ENCODE measurements at places on chromosomes 4 and X. TPM values are rescaled to one million over a fixed set of nuclear protein-coding genes. Genes with fewer than 3 reads are reported as not detected.

DNA sequence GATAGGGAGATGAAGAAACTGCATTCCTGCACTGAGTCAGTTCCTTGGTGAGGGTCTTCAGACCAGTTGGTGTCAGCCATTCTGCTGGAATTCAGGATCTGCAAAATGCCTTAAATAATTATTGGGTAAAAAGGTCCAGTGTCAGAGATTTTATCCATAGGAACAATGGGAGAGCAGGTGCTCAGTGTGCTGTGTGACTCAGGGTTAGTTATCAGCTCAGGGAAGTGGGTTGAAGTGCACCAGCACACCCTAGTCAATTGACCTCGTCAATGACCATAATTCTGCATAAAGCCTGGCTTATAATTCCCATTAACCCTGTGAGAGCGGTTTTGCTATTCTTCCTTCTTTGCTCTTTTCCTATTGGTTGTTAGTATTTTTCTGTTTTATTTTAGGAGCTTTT, 37.3 kb downstream of the HERC6 start:
- DNase-seq: no peak
- H3K4me1 ChIP-seq: no peaks in the 10 kb centered on the region
- peaks cover 53% of the 10 kb centered on the region for H3K36me3 ChIP-seq
- H3K27ac ChIP-seq: no peak overlapping the region

BMP2K gene
- 46.9 TPM for total RNA-seq

DNA sequence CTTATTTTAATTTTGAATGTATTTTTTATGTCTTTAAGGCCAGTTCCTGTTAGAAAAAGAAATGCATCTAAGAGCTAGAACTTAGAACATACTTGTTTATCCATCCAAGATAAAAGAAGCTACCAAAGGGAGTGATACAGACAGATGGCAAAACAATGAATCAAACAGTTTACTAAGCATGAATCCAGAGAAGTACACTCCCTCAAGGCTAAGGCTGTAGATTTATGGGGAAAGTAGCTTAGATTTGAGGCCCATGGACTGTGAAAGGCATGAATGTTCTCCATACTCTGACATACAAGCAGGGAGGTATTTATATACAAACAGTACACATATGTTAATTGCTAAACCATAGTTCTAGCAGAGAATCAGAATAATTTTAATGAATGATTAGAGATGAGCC, 255.3 kb upstream of the NRK start:
- DNase-seq: no peak
- no peaks in the 10 kb centered on the region for H3K4me1 ChIP-seq
- H3K27ac ChIP-seq: no peak overlapping the region
- H3K4me3 ChIP-seq: no peak overlapping the region
- H3K36me3 ChIP-seq: no peaks in the 10 kb centered on the region
- no peaks in the 10 kb centered on the region for H3K27me3 ChIP-seq

TCP11X2 gene
- total RNA-seq: not detected

COX7B2 gene
- not detected for total RNA-seq

DNA sequence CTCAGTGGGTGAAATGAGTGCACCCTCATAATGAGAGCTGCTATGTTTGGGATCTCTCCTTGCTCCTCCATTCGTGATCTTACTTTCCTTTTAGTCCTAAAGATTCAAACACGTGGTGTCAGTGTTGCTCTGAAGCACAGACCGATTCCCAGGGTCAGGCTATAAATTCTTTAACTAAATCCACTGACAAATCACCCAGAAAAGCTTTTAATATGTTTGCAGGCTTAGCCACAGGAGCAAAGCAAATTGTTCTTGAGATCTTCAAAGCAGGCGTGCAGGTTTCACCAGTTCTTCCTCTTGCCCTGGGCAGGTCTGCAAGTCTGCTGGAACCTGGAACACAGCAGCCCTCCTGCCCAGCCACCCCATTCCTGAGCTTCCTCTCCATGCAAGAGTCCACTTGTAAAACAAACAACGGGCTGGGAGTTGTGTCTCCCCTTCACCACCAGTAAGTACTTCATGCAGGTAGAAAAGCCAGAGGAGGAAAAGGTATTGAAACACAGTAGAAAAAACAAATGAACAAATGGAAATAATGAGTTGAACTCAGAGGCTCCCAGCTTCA, 70.1 kb upstream of the ENPP6 start:
- no peak overlapping the region for H3K4me3 ChIP-seq
- no peaks in the 10 kb centered on the region for H3K27me3 ChIP-seq
- DNase-seq: peak; percentile 77

GRCh38 chrX:79854469-79854868, 160.1 kb upstream of the TBX22 start:
- H3K4me3 ChIP-seq: no peak overlapping the region
- no peaks in the 10 kb centered on the region for H3K4me1 ChIP-seq
- DNase-seq: no peak
- H3K27me3 ChIP-seq: no peaks in the 10 kb centered on the region

DNA sequence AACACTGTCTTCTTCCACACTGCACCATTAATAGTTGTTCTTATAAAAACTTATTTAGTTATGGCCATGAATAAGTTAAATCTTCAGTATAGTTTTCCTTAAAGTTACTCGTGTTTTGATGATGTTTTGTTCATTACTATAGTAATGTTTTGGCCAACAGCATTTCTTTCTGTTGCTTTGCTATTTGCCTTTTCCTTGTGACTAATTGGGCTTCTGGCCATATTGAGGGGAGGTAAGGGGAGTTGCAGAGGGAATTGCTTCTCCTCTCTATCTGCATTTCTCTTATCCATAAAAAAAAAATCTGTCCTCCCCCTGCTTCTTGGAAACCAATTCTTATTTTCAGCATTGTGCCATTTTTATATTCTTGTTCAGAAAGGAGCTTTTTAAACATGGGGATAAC, 42.7 kb upstream of the ZCCHC12 start:
- peaks cover 34% of the 10 kb centered on the region for H3K4me1 ChIP-seq
- no peaks in the 10 kb centered on the region for H3K27me3 ChIP-seq
- H3K27ac ChIP-seq: peak overlapping the region; percentile 42

- peak overlapping the region; percentile 40 for H3K27ac ChIP-seq
- DNase-seq: no peak
- no peaks in the 10 kb centered on the region for H3K36me3 ChIP-seq
- H3K4me1 ChIP-seq: peaks cover 26% of the 10 kb centered on the region
- H3K4me3 ChIP-seq: no peak overlapping the region
Measured at GRCh38 chrX:46630141-46630540, 56.6 kb downstream of the CHST7 start.

DNA sequence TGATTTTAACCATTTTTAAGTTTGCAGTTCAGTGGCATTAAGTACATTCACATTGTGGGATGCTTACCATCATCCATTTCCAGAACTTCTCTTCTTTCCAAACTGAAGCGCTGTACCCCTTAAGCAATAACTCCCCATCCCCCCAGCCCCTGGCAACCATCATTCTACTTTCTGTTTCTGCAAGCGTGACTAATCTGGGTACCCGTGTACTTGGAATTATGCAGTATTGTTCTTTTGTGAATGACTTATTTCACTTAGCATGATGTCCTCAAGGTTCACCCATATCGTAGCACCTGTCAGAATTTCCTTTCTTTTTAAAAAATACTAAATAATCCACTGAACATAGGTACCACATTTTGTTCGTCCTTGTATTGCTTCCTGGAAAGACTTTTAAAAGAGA, 32.9 kb downstream of the USP9X start:
- DNase-seq: no peak
- no peak overlapping the region for H3K27ac ChIP-seq
- H3K4me1 ChIP-seq: peaks cover 54% of the 10 kb centered on the region
- no peaks in the 10 kb centered on the region for H3K36me3 ChIP-seq
- no peaks in the 10 kb centered on the region for H3K27me3 ChIP-seq

DNA sequence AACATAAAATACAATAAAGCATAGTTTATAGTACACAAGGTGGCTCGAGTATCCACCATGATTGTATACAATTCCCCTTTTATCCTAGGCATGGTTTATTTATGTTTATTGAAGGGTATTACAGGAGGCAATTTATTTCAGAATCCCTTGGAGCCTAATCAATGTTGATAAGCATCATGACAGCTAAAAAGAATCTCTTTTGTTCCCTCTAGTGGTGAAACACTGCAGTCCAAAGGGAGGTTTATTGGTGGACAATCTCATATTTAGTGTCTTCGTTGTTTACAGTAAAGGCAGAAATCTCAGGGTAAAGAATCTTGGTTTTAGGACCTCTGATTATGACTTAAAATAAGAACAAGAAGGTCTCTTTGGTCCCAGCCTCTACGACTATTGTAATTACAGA, 1712.5 kb downstream of the C4orf33 start:
- no peak overlapping the region for H3K27ac ChIP-seq
- DNase-seq: no peak
- no peaks in the 10 kb centered on the region for H3K27me3 ChIP-seq

GRCh38 chr4:31104577-31104976, 384.4 kb downstream of the PCDH7 start:
- peaks cover 7% of the 10 kb centered on the region for H3K4me1 ChIP-seq
- H3K27ac ChIP-seq: no peak overlapping the region
- no peaks in the 10 kb centered on the region for H3K27me3 ChIP-seq
- H3K36me3 ChIP-seq: no peaks in the 10 kb centered on the region
- DNase-seq: no peak
- H3K4me3 ChIP-seq: no peak overlapping the region

KDM6A gene
- total RNA-seq: 23.1 TPM

DNA sequence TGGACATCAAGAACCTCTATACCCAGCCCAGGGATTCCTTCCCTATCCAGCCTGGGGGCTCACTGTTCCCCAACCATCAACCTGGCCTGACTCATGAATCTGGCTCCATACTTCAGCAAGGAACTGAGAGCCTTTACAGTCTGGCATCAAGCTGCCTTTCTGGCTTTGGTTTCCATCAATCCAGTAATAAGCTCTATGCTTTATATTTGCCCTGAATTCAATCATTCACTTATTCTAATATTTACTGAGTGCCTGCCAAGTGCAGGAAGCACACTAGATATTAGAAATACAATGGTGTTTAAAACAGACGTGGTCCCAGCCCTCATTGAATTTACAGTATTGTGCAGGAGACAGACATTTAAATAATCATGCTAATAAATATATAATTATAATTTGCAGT, 114.8 kb upstream of the PLAC1 start:
- H3K36me3 ChIP-seq: no peaks in the 10 kb centered on the region
- H3K4me3 ChIP-seq: no peak overlapping the region
- peaks cover 6% of the 10 kb centered on the region for H3K4me1 ChIP-seq
- no peak for DNase-seq

GRCh38 chr4:104294811-104295210, 199.9 kb downstream of the CXXC4 start:
- DNase-seq: no peak
- H3K36me3 ChIP-seq: no peaks in the 10 kb centered on the region
- H3K27me3 ChIP-seq: no peaks in the 10 kb centered on the region
- H3K4me1 ChIP-seq: no peaks in the 10 kb centered on the region
- no peak overlapping the region for H3K4me3 ChIP-seq

HSFX1 gene
- 0.78 TPM for total RNA-seq

GRCh38 chrX:75547783-75548182, 24.9 kb upstream of the ZDHHC15 start:
- H3K36me3 ChIP-seq: no peaks in the 10 kb centered on the region
- H3K27me3 ChIP-seq: no peaks in the 10 kb centered on the region
- no peak overlapping the region for H3K27ac ChIP-seq
- DNase-seq: no peak

- H3K27me3 ChIP-seq: no peaks in the 10 kb centered on the region
- H3K4me3 ChIP-seq: no peak overlapping the region
- no peak for DNase-seq
- no peaks in the 10 kb centered on the region for H3K4me1 ChIP-seq
- no peak overlapping the region for H3K27ac ChIP-seq
Measured at GRCh38 chr4:13970349-13970748, 342.8 kb upstream of the BOD1L1 start.

GRCh38 chrX:46576458-46576857, 2.9 kb downstream of the CHST7 start:
- no peaks in the 10 kb centered on the region for H3K36me3 ChIP-seq
- no peaks in the 10 kb centered on the region for H3K27me3 ChIP-seq
- H3K4me1 ChIP-seq: peaks cover 27% of the 10 kb centered on the region
- peak overlapping the region; percentile 23 for H3K27ac ChIP-seq
- DNase-seq: no peak

DNA sequence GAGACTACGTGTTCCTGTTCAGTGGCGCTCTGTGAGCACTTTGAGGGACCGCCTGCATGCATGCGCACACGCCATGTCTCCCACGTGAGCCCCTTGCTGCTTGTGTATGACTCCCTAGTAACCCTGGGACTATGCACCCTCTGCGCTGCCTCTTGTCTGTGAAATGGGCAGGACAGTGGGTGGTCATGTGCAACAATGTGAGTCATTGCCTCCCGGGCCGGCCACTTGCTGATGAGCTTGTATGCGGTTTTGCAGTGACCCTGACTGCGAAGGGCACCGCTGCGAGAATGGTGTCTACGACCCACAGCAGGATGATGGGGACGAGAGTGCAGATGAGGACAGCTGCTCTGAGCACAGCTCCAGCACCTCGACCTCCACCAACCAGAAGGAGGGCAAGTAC, 61.4 kb downstream of the TNIP2 start:
- no peaks in the 10 kb centered on the region for H3K27me3 ChIP-seq
- peaks cover 91% of the 10 kb centered on the region for H3K36me3 ChIP-seq
- no peak overlapping the region for H3K4me3 ChIP-seq
- H3K27ac ChIP-seq: no peak overlapping the region
- no peak for DNase-seq

TFDP3 gene
- total RNA-seq: not detected

GRCh38 chr4:115537387-115537786, 424.0 kb upstream of the NDST4 start:
- H3K4me3 ChIP-seq: no peak overlapping the region
- DNase-seq: no peak
- no peaks in the 10 kb centered on the region for H3K36me3 ChIP-seq
- H3K27me3 ChIP-seq: no peaks in the 10 kb centered on the region
- H3K4me1 ChIP-seq: no peaks in the 10 kb centered on the region
- H3K27ac ChIP-seq: no peak overlapping the region

- no peak for DNase-seq
- peak overlapping the region; percentile 84 for H3K27ac ChIP-seq
- no peaks in the 10 kb centered on the region for H3K27me3 ChIP-seq
- no peaks in the 10 kb centered on the region for H3K36me3 ChIP-seq
- peaks cover 98% of the 10 kb centered on the region for H3K4me1 ChIP-seq
Measured at GRCh38 chr4:87078987-87079486, 141.4 kb downstream of the KLHL8 start.

TMPRSS11F gene
- total RNA-seq: not detected

GRCh38 chr4:140867356-140867755, 111.2 kb upstream of the TBC1D9 start:
- no peak overlapping the region for H3K4me3 ChIP-seq
- peaks cover 9% of the 10 kb centered on the region for H3K36me3 ChIP-seq
- H3K27me3 ChIP-seq: no peaks in the 10 kb centered on the region
- DNase-seq: no peak
- H3K4me1 ChIP-seq: peaks cover 28% of the 10 kb centered on the region
